ENCODE measurements at places on chromosomes 3 and 15.

DNA sequence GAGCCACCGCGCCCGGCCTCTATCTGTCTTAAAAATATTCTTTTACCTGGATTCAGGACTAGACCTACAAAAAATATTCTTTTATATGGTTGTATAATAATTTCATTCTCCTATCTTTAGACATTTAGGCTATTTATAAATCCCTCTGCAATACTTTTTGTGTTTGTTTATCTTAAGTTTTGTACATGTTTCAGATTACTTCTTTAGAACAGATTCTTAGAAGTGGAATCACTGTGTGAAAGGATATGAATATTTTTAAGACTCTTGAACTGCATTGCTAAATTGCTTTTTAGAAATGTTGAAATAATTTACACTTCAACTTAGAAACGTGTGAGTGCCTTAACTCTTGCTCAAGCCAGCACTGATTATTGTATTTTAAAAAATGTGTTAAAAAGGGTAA is 131.3 kb upstream of the PTX3 start:
- no peak for DNase-seq

GRCh38 chr15:37765786-37766185 is 168.7 kb upstream of the TMCO5A start:
- no peak for DNase-seq

DNA sequence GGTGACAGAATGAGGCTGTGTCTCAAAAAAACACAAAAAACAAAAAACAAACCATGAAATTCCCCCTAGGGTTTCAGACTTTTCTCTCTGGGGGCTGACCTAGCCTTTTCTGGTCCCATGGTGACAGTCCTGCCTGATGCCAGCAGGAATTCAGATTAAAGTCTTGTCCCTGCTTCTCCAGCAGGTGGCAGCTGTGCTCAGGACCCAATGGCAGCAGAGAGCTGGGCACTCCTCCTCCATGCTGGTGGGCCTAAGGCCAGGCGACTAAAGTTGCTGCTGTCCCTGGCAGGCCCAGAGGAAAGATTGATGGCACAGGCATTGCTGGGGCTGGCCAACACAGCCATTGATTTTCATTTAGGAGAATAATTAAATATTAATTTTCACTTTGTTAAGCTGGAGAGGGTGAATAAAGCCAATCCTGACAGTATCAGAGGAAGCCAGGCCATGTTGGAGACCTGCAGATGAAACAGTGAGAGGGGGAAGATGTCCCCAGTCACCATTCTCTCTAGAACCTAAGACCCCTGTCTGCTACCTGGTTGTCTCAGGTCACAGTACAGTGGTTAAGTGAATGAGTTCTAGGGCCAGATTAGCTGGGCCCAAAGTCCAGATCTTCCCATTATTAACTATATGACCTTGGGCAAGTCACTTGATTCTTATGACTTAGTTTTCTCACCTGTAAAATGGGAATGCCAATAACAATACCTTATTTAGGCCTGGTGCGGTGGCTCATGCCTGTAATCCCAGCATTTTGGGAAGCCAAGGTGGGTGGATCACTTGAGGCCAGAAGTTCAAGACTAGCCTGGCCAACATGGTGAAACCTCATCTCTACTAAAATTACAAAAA is 7.1 kb downstream of the CELF6 start:
- peak; percentile 16 for DNase-seq

- no peak for DNase-seq
These were observed 96.8 kb downstream of the BBX start for GRCh38 chr3:107619549-107619948.

GRCh38 chr3:139835830-139836683 is 98.9 kb upstream of the CLSTN2 start:
- DNase-seq: no peak

DNA sequence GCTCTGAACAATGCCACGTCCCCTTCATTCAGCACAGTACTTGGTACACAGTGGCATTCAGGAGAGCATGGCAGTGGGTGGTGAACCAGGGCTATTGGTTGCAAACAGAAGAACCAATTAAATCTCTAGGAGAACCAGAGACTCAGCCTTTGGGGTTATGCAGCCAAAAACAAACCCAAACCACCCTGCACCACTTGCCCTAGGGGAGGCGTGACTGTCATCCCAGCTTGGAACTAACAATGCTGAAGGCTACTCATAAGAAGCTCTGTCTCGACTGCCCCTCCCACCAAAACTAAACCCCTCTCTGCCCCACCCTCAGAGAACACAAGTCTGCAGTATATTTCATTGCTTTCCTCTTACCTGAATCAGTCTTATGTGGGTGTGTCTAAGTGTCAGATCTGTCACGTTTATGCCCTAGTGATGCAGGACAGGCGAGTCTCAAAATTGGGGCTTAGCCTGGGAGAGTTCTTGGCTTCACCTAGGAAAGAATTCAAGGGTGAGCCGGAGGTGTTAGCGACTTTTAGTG is 15.2 kb upstream of the KLHL40 start:
- DNase-seq: no peak

DNA sequence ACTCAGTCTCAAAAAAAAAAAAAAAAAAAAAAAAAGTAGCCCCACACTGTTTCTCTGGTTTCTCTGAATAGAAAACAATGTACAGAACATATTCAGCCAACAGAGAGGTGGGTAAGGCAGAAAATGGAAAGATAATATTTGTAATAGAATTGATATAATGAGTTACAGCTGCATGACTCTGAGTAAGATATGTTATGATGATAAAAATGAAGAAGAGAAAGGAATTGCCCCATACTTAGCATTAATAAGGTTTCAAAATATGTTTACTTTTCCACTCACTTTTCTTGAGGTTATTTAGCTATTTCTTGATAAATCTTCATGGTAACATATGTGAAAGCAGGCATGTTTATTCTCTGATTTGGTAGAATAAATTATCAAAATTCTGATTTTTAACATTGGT is 100.9 kb upstream of the ROBO2 start:
- no peak for DNase-seq

GRCh38 chr15:25793354-25794050 is 69.6 kb downstream of the ATP10A start:
- no peak for DNase-seq

DNA sequence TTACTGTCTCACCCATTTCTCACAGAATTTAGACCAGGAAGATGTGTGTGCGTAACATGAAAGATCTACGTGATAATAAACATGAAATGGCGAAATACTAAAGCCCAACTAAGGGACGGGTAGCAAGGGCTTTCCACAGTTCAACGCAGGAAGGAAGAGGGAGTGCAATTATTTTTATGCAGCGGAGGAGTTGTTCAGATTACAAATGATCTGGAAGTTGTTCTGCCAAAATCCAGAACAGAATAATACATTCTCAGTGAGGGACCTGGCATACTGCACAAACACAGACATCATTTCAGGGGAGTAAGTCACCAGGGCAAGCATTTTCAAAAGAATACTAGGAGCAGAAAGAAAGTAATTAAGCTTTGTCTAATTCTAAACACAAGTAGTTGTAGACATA is 133.6 kb upstream of the RAP2B start:
- DNase-seq: no peak

DNA sequence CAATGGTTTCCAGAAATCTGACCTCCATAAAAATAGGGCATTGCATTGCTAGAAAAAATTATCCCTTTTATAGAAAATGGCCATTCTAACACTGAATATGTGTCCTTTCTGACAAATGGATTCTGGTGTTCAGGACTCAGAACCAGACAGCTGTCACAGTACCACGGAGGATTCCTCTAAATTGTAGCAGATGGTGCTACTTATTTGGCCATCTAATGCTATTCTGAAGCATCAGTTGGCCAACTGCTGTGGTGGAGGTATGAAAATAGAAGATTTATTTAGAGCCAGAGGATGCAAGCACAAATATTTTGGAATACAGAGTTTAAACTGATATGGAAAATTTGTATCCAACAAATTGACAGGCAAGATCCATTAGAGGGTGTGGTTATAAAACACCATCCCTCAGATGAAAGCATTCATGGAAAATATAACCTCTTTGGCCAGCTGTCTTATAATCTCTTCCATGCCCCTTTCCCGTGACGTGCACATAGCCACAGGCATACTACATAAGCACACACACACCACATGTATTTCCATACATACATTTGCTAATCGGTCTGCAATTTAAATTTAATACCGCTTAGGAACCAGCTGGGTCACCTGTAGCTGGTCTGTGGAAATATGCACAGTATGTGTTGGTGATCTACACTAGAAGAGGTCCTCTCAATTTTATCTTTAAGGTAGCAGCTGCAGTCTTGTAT is 302.7 kb upstream of the KCNMB2 start:
- no peak for DNase-seq

DNA sequence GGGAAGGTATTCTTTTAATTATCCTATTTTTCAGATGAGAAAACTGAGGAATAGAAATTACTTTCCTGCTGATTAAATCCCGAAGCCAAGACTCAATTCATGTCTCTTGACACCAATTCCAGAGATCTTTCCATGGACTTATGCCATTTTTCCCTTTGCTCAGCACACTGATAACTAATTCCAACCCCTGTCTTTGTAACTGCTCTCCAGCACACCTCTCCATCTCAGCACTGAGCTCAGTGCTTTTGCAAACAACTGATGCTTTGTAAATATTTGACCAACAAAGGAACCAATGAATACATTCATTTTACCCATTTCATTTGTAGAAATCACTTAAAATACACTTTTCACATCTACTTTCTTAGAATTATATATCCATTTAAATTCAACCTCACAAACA is 249.1 kb downstream of the IL5RA start:
- no peak for DNase-seq

GRCh38 chr3:129758785-129759320 is 134.7 kb downstream of the TMCC1 start:
- DNase-seq: no peak

GRCh38 chr15:98907927-98908471 is 99.6 kb downstream of the PGPEP1L start:
- DNase-seq: no peak

DNA sequence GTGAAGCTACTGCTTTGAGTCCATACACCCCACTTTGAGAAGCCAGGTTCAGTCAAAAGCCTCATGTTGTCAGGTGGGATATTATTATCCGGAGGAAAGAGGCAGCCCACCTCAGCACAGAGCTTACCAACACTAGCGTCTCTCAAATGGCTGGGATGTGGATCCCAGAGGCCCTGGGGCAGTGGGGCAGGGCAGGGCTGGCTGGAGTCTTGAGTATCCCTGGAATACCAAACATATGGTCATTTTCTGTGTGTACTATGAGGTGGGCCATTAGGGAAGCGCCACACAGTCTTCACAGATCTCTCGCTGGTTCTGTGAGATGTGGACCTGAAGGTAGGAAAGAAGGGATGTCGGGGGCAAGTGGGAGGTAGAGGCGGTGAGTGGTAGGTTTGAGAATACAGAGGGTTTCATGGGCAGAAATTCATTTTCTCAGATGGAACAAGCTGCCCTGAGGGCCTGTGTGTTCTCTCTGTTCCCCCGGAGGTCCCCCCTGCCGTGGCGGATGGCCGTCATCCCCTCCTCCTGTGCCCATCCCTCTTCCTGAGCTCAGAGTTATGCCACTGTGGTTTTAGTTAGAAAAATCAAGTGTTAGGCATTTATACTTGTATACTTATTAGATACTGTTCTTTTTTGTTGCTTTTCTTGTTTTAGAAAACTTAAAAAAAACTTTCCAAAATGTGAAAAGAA is 66.4 kb downstream of the USP13 start:
- no peak for DNase-seq

DNA sequence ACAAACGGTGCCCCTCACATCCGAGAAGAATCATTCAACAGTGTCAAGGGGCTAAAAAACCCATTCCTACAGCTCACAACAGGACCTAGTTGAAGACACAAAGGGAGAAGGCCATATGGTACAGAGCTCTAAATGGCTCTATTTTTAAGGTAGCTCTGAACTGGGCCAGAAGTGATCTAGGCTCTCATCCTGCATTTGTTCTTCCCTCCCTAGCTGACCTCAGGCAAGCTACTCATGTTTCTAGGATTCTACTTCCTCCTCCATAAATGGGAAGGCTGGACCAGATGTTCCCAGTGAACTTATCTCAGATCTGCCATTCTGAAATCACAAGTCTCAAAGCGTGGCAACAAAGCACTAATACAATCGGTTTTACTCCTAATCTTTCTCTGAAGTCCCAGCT is 62.3 kb downstream of the CPNE4 start:
- DNase-seq: no peak

DNA sequence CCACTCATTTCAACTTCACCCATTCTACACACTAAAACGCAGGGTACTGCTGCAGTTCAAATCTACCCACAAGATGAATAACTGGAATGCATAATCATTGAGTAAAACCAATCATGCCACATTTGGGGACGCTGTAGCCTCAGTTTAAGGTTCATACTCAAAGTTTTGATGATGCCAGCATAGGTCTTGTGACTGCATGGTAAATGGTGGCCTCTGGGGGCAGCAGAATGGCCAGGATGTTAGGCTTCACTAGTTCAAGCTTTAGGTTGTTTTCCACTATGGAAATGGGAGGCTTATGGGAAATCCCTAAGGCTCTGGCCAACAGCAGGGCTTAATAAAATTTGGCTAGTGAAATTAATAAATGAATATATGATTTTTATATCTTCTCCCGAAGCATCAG is 104.3 kb upstream of the TSC22D2 start:
- DNase-seq: no peak

DNA sequence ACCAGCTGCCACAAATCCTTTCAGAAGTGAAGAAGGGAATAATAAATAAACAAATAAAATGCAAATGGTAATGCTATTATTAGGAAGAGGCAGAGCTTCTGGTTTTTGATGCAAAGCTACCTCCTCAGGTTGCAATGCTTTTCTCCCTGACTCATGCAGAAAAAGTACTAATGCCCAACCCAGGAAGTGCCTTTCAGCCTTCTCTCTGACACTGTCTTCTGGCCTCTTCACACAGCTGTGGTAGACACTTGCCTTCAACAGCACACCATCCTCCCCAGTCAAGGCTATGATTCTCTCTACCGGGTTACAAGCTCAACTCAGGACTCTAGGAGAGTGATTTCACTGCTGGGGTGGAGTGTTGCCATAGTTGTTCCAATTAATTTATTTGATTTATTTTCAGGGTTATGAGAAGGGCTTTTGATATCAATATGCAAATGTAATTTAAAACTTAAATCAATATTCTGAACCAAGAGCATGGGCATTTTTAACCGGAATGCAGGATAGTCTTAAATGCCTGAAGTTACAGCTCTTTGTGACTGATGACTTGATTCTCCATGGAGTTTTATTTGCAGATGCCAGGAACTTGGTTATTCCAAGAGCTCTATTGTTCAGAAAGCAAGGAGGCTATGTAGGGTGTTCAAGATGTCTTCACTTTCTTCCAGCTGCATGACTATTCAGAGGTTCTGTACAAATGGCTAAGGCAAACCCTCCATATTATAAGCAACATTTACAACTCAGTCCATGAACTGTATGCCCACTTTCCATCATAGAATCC is 27.1 kb upstream of the GALNT15 start:
- no peak for DNase-seq

Data from fibroblast of skin of left quadriceps (primary cell).